ENCODE measurements at places on chromosomes 6 and 20.

DNA sequence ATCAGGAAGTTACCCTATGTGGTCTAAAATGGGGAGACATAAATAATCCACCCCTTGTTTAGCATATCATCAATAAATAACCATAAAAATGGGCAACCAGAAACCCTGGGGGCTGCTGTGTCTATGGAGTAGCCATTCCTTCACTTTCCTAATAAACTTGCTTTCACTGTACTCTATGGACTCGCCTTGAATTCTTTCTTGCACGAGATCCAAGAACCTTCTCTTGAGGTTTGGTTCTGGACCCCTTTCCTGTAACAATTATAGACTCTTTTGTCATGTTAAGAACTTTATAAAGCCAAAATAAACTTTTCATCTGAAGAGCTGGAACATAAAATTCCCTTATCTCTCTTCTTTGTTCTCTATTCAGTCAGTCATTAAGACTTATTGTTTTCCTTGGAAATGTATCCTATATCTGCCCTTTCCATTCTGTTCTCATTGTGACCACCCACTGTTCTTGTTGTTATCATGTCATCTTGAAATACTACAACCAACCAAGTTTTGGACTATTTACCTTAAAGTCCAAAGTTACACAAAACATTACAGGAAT, 29.3 kb upstream of the ZBTB24 start:
- no peak for DNase-seq

GRCh38 chr20:4763723-4764510, 42.2 kb downstream of the PRND start:
- DNase-seq, result no peak

- DNase-seq, result no peak
Observed at GRCh38 chr6:89492025-89492640, 59.2 kb downstream of the ANKRD6 start.

DNA sequence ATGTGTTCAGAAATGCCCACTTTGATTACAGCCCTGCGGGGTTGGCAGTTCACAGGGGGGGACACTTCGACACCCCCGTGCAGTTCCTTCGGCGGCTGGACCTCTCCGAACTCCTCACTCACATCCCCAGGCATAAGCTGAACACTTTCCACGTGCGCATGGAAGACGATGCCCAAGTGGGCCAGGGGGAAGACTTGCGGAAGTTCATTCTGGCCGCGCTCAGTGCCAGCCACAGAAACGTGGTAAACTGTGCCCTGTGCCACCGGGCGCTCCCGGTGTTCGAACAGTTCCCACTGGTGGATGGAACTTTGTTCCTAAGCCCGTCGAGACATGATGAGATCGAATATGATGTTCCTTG, 32.1 kb downstream of the HECA start:
- DNase-seq, result no peak

DNA sequence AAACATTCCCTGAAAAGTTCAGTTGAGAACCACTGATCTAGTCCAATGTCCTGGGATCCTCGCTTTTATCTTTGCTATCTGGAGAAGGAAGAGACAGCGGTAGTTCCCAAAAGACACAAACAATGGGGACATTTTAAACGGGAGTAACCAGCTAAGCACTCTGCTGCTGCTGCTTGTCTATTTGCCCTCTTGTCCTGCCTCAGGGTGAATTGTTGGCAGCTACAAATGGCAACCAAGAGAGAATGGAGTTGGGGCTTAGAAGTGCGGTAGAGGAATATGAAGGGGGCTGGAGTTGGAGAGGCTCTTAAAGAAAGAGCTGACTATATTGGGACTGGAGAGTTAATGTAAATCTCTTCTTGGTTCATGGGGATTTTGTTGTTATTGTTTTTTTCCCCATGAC, 6.5 kb upstream of the ZSWIM1 start:
- no peak for DNase-seq

DNA sequence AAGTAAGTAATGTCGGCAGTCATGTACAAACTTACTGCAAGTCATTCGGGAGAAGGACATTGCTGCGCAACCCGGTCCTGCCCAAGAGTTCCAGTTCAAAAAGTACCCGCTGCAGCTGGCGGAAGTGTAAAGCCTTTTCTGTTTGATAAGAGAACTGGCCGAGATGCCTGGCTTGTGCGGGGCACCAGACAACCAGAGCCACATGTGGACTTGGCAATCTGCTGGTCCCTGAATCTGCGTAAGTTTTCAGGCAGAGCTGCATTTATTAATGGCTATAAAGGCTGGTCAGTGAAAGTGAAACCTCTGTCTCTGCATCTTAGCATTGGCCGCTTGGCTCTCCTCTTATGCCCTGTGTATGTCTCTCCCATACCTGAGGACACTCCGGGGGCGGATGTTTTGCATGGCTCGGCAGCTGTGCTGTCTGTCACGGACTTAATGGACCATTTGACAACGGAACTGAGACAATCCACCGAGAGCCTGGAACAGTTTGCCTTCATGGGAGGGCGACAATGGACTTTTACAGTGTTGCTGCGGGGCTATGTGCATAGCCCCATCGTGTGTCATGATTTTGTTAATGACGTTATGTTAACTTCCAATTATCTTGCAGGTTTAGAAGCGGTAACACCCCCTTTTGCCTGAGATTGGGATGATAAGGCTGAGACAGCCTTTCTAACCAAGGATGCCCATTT, 19.8 kb upstream of the RGS17 start:
- DNase-seq, result no peak

DNA sequence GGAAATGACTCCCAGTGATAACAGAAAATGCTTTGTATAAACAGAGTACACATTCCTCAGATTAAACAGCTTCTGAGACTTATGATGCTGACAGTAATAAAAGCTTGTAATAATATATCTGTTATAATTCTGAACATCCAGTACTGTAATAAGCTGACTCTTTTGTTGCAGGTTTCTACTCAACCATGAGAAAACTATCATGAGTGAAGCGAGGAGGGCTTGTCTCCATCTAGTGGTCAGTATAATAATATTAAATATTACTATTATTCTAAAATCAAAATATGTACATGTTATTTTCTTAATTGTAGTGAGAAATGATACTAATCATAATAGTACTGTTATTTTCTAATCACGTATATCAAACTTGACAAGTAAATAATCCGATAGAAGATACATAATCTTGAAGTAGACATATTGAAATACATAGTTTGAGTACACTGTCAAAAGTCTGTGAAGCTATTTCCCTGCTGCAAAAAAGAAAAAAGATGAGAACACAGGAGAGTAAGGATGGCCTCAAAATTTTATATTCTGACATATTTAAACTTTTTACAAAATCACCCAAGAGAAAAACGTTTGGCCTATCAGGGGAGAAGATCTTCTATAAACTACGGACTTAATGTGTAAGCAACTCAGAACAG, 183.1 kb downstream of the MOXD1 start:
- DNase-seq, result peak; percentile 8

GRCh38 chr6:29791162-29791561, 36.5 kb upstream of the HLA-G start:
- no peak for DNase-seq

- DNase-seq, result no peak
Observed at GRCh38 chr6:84353459-84354423, 126.3 kb upstream of the CEP162 start.

- DNase-seq, result no peak
Observed at GRCh38 chr6:9875605-9876353, 539.1 kb downstream of the TFAP2A start.

GRCh38 chr6:124943658-124944057, 18.6 kb upstream of the RNF217 start:
- no peak for DNase-seq

DNA sequence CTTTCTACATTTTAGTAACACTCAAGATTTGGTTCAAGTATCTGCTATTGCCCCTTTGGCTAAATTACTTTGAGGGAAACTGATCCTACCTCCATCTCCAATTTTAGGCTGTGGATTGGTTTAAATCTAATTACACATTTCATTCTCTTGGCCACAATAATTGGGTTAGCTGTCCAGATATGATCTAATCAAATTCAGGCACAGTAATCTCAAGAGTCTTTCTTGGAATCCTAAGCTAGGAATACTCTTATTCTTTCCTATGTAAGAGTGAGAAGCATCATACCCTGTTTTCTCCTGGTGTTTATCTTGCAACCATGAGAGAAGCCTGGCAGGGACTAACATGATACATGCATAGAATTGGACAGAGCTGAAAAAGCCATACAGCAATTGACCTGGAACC, 300.4 kb upstream of the MARCKS start:
- no peak for DNase-seq

DNA sequence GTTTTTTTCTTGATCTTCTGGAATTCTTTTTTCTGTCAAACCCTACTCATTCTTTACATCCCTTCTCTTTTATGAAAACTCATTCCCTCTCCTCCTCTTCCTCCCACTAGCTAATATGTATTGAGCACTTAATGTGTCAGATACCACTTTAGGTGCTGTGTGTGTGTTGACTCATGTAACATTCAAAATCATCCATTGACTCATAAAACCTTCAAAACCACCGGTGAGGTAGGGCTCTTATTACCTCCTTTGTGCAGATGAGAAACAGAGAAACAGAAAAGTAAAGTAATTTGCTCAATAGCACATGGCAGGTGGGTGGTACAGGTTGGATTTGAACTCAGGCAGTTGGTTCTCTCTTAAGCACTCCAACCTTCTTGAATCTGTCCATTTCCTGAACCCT, 136.3 kb upstream of the NEDD9 start:
- no peak for DNase-seq

DNA sequence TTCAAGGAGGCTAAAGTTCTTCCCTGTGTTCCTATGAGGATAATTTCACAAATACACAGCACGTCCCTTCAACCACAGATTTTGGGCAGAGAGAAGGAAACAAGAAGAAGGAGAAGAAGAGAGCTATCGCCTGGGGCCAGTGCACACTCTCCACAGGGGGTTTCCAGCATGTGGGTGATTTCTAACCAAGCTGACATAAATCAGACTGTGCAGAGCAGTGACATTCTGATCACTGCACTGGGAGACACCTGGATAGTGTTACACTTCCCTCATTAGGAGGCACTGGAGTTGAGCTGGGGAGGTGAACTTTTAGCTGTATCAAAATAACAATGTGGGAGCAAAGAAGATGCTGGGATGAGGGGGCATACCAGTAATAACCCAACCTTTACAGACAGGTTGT, 71.8 kb upstream of the CENPW start:
- DNase-seq, result no peak

GRCh38 chr20:48129345-48129942, 344.2 kb upstream of the SULF2 start:
- no peak for DNase-seq

- DNase-seq, result peak; percentile 46
Observed at GRCh38 chr6:111534231-111534751, 51.3 kb upstream of the REV3L start.

- no peak for DNase-seq
Observed at GRCh38 chr20:38434301-38434741, 807 bp downstream of the SNHG17 start.

DNA sequence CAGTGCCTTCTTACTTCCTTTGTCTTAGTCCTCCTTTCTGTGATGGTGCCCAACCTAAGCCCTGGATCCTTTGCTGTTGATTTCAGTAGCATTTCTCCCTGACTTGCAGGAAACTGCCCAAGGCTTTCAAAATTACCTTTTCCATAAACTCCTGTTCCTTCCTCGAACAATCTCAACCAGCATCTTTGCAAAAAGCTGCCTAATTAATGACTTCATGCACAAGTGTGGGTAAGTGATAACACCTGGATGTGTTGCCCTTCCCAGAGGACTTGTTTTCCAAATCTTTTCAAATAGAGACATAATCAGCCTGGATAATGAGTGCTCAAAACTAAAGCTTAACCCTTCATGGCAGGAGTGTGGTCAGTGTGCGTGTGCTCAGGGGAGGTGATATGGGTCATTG, 118.0 kb downstream of the PCSK2 start:
- DNase-seq, result no peak

DNA sequence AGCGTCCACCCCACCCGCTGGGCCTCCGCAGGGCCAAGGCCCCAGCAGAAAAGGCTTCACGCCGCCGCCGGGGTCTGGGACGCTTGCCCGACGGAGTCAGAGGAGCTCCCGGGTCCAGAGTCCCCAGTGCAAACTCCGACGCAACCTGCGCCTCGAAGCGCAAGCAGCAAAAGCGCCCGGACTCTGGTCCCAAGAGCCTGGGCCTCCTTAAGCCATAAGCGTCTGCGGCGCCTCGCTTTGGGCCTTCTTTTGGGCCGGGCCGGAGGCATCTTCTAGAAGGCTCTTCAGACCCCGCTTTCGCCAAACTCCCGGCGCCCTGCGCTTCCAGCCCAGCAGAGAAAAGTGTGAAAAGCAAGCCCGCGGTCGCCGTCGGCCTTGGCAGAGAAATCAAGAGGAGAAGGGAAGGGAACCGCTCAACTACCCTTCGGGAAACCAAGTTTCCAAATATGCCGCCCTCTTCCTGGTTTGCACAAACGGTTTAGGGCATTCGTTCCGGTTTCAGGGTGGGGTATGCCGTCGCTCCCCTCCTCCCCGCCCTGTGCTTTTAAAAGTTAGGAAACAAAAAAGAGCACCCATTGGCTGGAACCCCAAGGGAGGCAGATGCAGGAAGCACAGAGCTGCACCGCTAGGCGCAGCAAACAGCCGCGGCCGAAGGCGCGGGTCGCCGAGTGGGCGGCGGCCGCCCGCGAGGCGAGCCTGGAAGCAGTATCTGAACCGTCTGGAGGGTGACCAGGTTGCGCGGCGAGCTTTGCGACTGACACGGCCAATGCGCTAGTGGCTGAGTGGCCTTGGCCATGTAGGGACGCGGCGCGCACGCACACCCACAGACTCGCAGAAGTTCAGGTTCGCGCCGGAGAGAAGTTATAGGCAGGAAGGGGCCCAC, 1.2 kb downstream of the TBX18 start:
- no peak for DNase-seq

GRCh38 chr20:32516583-32517517, 68.3 kb downstream of the NOL4L start:
- no peak for DNase-seq

- DNase-seq, result peak; percentile 21
Observed at GRCh38 chr20:16821211-16822089, 73.3 kb downstream of the OTOR start.

DNA sequence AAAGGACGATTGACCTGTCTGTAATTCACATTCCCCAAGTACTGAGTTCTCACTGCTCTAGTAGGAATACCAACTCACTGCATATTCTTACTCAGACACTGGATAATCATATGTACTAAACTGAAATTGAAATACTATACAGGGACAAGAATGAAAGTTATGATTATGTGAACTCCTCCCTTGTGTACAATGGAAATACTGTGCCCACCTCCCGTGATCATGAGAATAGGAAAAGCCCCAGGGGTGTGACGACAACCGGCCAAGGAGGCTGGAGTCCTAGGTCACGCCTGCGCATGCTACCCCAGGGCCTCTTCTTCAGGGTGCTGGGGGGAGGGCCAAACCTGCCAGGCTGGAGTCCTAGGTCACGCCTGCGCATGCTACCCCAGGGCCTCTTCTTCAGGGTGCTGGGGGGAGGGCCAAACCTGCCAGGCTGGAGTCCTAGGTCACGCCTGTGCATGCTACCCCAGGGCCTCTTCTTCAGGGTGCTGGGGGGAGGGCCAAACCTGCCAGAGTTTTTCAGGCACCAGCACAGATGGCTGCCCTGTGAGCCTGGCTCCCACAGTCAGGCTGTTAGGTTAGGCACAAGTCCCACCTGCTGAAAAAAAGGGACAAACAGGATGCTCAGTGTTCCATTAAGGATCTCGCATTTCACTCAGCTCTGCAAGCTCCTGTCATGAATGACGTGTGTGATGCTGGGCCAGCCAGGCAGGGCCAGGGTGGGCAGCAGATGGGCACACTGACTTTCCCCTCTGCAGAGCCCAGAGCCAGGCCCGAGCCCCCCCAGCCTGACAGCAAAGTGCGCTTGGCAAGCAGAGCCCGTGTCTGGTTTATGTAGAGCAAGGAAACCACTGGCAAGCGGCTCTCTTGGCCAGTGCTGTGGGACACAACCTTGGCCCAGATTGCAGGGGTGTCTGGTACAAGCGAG, 107.7 kb downstream of the FOXF2 start:
- peak; percentile 98 for DNase-seq

- DNase-seq, result no peak
Observed at GRCh38 chr6:163327165-163327880, 87.2 kb upstream of the QKI start.
